CD4-positive, alpha-beta T cell treated with Interleukin-12 subunit alpha and Interleukin-12 subunit beta, for 1 hour (primary cell): ENCODE measurements at places on chromosomes 2 and 18.

- DNase-seq, result peak; percentile 47
Measured at GRCh38 chr2:226423498-226423960, 376.1 kb downstream of the IRS1 start.

- DNase-seq, result no peak
Measured at GRCh38 chr2:136250131-136250530, 132.2 kb upstream of the CXCR4 start.

GRCh38 chr18:43180814-43181213 is 65.3 kb upstream of the RIT2 start:
- no peak for DNase-seq

DNA sequence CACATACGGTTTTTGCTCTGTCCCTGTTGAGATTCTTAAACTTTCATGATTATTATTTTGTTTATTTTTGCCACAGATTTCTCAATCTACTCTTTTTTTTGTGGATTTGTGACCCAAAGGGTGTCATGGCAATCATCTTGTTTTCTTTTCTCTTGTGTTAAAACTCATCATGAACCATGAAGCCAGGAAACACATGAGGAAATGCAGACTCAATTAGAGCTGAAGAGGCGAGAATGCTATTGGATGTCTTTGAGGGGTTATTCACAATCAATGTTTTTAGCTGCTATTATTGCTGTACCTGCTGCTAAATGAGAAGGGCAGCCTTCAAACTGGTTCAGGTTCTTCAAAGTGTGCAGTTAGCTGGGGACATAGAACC is 99.5 kb upstream of the MMADHC start:
- DNase-seq, result no peak

DNA sequence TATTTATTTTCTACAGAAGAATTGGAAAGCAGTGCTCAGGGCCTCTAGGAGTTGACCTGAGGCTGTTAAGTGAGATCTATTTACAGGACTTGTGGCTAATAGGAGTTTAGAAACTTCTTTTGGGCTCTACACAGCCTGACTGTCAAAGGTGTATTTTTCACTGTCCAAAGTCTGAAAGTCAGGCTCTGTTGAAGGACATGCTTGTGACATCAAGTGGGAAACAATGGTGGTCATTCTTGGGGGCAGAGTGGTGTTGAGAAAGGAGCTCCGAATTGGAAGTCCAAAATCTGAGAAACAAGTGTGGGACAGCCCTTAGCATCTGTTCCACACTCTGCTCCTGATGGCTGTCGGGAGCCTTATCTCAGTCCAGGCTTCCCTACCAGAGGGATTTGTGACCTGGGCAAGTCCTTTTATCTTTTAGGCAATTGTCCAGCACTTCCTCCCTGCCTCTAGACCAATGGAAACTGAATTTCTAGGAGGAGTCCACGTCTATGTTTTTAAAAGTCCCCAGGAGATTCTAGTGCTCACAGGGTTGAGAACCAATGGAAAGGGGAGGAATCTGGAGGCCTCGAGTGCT is 76.4 kb downstream of the LIPG start:
- DNase-seq, result no peak

DNA sequence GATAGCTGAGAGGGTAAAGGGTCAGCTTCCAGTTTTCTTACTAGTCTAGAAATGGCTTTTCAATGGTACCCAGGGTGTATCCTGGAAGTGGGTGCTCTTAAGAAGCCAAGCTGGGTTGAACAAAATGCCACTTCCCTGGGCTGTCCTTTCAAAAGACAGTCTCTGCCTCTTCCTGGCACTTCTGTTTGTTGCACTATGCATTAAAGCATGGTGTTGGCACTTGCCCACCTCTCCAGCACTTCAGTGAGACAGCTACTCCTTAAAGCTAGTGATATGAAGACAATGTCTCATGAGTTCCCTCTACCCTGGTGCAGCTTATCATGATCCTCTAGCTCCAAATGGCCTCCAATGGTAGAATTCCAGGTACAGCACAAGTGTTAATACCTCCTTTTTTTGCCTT is 74.3 kb upstream of the IGFBP5 start:
- no peak for DNase-seq

GRCh38 chr2:172704072-172704936 is 31.3 kb upstream of the RAPGEF4 start:
- no peak for DNase-seq
